T-helper 9 cell (primary cell): ENCODE measurements at places on chromosomes 6 and 20.

- DNase-seq, result no peak
These were observed 92.5 kb downstream of the TCP11 start for GRCh38 chr6:35048631-35049083.

DNA sequence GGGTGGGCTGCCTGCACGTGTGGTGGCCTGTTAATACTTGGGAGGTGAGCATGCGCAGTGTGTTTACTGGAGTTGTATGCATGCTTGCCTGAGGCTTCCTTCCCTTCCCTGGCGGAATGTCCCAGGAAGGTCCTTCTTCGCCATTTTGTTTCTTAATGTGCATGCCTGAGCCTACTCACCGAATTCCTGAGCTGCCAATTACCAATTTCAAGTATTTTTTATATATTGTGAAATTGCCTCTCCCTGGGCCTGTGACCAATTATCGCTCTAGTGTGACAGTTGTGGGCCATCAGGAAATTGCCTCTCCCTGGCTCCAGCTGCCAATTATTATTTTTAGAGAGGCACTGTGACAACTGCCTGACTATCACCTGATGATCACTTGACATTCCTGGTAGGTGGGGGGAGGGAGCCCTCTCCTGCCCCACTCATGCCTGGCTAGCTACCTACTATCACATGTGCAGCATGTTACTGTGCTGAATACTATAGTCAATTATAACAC lies 70.0 kb downstream of the FAM50B start:
- no peak for DNase-seq

GRCh38 chr6:139368661-139369060 lies 5.8 kb downstream of the CITED2 start:
- no peak for DNase-seq

DNA sequence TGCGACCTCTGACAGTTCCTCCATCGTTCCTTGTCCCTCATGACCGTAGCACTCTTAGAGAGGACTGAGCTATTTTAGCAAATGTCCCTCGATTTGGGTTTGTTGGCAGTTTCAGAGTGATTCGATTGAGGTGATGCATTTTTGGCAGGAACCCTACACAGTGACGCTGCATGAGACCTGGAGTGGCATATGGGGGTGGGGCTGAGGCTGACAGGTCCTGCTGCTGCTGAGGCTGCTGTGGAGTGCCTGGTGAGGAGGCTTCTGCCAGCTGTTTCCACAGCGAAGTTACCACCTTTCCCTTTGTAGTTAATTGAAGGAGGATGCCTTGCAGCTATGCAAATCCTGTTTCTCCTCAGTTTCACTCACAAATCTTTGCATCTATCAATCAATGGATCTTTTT lies 19.8 kb downstream of the PXDC1 start:
- no peak for DNase-seq

DNA sequence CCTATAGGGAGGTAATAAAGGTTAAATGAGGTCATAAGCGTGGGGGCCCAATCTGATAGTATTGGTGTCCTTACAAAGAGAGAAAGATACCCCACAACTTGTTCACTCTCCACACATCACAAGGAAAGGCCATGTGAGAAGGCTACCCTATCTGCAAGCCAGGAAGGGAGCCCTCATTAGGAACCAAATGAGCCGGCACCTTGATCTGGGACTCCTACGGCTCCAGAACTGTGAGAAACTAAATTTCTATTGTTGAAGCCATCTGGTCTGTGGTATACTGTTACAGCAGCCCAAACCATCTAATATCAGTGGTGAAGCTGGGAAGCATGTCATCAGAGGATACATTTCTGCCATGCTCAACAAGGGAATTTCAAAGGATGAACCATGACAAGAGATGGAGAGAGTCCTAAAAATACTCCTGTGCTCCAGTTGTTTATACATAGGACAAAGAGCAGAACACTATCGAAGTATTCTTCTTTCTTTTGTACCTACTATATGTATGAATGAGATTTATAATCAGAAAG lies 10.4 kb downstream of the COX7A2 start:
- no peak for DNase-seq

DNA sequence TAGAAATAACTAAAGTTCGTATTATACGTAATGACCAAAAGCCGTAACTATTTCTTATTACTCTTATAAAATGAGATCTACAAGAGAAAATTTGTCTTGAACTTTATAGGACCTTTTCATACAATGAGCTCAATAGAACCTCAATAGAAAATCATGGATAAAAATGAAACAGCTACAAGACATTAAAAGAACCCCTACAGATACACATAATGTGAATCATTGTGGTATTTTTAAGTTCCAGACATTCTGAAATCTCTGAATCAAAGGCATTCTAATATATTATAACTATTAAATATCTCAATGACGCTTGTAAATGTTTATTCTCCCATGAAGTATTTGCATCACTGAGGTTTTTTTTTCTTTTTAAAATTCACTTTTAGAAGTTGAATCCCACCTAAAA lies 22.2 kb upstream of the POU3F2 start:
- DNase-seq, result no peak

DNA sequence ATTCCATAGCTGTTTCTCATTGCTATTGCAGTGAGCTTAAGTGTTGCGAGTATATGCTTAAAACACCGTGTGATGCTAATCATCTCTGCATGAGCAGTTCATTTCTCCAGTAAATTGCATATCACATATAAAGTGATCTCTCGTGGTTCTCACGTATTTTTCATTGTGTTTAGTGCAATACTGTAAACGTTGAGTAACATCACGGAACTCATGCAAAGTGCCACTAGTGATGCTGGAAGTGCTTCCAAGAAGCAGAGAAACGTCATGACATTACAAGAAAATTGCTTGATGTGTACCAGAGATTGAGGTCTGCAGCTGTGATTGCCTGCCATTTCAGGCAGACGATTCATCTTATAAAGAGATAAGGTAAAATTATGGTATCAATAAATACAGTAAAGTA lies 830.4 kb downstream of the GRIK2 start:
- no peak for DNase-seq

- no peak for DNase-seq
These were observed 221.4 kb downstream of the CDKAL1 start for GRCh38 chr6:20755631-20756030.

DNA sequence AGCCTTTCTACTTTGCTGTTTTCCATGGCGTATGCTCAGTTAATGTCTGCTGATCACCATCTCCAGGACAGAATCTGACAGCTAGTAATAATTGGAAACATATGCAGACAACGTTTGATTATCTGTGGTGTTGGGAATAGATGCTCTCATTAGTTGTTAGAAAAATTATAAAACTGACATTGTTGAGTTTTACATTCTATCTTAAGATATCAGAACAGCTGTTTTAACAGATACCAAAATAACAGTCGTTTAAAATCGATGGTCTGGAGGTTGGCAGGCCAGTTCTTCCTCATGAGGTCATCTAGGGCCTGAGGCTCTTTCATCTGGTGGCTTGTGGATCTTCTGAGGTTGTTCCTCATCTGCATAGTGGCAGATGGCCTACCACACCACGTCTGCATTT lies 137.6 kb downstream of the AIG1 start:
- no peak for DNase-seq
